OCI-M1 (cell line): ENCODE measurements at places on chromosomes 2 and 18.

DNA sequence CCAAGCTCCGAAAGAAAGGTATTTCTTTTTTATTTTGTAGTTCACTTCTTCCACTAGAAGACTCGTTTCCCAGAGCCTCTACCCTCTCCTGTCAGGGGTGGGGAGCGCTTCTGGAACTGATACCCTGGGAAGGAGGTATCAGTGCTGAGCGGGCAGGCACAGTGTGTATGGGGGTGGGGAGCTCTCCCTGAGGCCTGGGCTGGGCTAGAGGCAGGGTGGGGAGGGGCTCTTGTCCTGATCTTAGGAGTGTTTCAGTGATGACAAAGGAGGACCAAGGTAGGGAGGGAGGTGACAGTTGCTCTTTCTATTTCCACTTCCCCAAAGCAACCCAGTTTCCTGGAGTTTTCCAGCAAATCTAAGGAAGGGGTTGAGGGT lies 65.4 kb downstream of the ARHGAP25 start:
- no peak for DNase-seq

- peak; percentile 80 for DNase-seq
These were observed 14.1 kb upstream of the ZDBF2 start for GRCh38 chr2:206260188-206261012.

GRCh38 chr2:191670076-191670475 lies 7.9 kb upstream of the NABP1 start:
- DNase-seq = no peak

- DNase-seq = peak; percentile 23
These were observed 17.1 kb upstream of the MCM6 start for GRCh38 chr2:135893374-135893794.

DNA sequence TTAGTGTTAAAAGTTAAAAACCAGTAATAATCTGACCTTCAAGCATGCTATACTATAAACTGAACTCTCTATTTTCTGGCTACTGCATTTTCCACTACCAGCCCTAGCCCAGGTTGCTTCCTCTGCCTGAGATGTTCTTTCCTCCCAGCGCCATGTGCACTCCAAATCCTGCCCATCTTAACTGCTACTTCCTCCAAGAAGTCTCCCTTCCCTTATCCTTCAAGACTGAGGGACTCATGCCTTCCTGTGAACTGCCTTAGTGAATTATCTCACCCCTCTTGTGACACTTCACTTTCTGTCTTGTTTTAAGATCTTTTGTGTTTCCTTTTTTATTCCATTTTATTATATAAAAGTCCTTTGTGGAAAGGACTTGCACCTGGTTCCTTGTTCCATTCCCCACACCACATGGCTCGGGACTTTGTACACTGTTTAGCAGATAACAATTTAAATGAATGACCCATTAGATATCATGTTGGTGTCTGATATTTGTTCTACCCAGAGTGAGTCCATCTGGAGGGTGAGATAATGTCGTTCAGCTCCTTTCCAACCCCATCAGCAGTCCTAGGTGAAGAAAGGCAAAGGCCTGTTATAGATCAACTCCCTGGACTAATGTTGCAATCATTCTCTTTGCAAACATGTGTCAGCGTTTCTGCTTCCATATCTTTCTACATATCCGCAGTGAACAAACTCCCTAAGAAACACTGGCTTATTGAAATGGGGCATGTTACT lies 20.9 kb upstream of the AGFG1 start:
- DNase-seq = peak; percentile 96

DNA sequence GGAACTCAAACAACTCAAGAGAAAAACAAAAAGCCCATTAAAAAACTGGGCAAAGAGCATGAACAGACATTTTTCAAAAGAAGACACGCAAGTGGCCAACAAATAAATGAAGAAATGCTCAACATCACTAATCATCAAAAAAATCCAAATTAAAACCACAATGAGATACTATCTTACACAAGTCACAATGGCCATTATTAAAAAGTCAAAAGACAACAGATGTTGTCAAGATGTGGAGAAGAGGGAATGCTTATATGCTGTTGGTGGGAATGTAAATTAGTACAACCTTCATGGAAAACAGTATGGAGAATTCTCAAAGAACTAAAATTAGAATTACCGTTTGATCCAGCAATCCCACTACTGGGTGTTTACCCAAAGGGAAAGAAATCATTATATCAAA lies 15.1 kb downstream of the LMAN1 start:
- DNase-seq = no peak

DNA sequence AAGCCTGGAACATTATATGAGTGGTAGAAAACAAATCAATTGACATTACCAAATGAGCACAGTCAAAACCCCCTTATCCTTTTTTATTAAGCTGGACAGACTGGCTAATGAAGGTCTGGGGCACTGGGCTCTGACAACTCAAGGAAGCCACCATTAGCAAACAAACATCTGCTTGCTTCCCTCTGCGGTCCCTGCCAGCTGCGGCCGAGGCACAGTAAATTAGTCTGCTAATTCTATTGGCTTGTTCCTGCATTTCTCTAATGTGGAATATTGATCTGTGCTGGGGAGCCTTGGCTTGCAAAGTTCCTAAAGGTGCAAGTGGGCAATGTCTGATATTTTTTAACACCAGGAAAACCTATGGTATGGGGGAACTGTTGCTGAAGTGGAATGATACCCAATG lies 300.3 kb downstream of the MTX2 start:
- no peak for DNase-seq

DNA sequence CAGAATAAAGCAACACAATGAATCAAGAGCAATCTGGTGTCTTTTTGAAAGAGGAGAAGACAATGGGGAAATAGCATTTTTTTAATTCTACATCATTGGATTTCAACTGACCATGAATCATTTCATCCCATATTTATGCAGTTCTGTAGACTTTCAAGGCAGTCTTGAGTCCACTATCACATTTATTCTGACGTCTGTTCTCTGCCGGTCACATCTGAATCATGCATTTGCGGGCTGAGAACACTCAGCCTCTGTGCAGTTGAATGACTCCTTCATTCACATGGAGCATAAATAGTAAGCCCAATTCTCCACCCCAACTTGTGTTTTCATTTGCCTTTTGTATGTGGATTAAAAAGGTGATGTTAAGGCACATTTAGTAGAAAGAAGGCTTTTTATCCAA lies 128.2 kb downstream of the AKAIN1 start:
- no peak for DNase-seq

DNA sequence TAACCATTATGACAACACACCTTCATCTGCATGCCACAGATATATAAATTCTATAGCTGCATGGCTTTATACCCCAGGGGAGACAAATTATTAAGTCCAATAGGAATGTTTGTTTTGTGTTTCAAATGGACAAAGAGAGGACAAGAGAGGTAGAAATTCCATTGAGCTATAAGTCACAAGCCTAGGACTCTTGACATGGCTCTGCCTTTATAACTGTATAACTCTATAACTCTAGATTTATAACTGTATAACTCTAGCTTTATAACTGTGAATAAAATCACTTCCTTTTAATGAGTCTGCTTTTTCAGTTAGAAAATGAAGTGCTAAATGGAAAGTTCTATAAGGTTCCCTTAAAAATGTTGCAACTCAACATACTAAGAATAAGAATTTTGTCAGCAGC lies 106.4 kb downstream of the SCN9A start:
- no peak for DNase-seq

DNA sequence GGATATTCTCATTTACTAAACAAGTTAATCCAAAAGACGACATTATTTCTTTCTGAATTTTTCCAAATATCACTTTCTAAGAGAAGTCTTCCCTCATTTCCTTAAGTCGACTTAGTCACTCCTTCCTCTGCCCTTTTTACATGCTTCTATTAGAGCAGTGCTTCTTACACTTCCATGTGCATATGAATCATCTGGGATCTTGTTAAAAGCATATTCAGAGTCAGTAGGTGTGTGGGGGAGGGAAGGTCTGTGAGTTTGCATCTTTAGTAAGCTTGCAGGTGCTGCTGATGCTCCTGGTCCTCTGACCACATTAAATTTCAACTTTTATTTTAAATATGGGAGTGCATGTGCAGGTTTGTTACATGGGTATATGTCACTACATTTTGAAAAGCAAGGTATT lies 582.6 kb downstream of the NRXN1 start:
- no peak for DNase-seq

GRCh38 chr2:8216397-8216796 lies 465.5 kb upstream of the ID2 start:
- DNase-seq = no peak

DNA sequence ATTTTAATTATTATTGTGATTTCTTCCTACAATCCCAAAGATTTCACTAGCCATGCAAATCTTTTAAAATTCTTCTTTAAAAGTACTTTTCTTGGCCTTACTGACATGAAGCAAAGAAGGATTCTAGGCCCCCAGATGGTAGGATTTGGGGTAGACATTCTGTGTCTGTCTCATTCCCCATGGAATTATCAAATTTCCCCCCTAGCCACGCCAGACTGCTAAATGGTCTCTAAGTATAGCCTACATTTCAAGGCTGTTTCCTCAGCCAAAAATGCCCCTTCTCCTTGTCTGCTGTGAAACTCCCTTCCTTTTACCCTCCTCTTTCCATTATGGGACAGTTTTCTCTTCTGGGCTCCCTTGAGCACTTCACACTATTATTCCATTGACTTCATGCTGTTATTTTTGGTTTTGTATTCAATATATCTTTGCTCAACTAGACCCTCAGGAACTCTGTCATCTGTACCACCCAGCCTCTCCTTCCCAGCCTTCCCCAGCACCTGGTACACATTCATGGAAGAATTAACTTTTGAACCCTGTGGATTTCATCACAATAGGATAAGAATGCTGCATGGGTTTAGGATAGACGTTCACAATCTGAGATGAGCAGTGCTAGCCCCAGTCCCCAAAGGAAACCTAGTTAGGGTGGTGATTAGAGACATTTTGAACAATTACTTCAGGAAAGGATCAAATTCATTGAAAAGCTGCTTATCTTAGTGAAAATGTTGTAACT lies 21.5 kb upstream of the CYP1B1 start:
- no peak for DNase-seq

GRCh38 chr2:2320486-2321199 lies 10.4 kb downstream of the MYT1L start:
- no peak for DNase-seq

GRCh38 chr2:109013051-109013450 lies 24.0 kb upstream of the EDAR start:
- DNase-seq = no peak

DNA sequence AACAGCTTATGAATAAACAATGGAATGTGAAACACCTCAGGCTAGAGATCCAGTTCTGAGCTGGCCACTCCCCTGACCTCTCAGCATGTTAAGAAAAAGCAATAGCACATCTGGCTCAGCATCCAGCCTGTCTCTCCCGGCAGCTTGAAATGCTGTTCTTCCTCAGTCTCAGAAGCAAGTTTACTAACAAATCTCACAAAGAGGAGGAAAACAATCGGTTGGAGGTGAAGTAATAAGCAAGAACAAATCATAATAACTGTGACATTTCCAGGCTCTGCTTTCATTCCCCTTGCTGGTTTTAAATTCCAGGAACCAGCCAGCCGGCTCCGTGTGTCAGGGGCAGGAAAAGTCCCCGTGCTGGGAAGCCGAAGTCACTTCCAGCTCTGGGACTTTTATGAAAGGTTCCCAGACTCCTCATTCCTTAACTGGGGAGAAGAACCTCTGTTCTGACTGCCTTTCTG lies 133.9 kb upstream of the ARL4C start:
- no peak for DNase-seq

- DNase-seq = peak; percentile 23
These were observed 52.7 kb downstream of the ABCB11 start for GRCh38 chr2:168978461-168978861.

DNA sequence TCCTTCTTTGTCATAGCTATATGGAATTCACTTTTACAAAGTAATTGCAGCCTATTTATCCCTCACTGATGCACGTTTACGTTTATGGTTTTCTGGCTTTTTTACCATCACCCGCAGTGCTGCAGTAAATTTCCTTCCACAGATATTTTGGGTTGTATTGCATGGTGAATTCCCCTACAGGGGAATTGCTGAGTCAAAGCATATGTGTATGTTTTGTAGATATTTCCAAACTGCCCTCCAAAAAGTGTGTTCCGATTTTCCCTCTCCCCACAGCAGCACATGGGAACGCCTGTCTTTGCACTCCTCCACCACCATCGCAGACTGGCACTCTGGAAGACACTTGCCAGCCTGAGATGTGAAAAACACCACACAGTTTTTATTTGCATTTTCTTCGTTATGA lies 80.6 kb upstream of the UXS1 start:
- DNase-seq = no peak

- no peak for DNase-seq
These were observed 41.1 kb downstream of the STAT1 start for GRCh38 chr2:190972846-190973245.

DNA sequence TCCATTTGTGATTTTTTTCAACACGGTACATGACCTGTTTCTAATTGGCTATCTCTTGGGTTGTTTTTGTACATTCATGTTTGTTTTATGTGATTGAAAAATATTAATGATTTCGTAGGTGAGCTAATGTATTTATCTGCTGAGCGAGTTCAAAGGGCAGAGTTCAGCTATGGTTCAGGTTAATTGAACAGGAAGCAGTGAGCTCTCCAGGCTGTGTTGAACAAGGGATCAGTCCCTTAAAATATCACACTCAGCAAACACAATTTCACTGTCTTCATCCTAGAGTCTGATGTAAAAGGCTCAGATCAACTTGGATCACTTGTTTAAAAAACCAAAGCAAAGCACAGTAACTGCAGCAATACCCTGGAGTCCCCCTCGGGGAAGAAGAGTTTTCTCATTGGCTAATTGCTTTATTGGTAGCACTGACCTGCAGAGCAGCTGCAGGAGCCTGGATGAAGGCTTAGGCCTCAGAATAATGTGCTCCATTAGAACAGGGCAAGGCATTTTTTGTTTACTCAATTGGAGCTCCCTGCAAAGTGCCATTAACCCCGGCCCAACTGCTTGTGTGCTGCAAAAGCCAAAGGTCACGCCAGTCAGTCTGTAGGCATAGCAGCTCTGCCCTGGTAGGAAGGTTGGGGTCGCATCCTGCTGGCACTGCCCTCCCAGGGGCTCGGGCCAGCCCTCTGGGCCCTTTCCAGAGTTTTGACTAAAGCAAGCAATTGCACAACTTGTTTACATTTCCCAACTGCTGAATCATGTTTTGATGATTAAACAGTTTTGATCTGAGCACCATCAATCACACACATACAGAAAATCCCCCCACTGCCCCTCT lies 10.5 kb downstream of the ONECUT2 start:
- DNase-seq = no peak

DNA sequence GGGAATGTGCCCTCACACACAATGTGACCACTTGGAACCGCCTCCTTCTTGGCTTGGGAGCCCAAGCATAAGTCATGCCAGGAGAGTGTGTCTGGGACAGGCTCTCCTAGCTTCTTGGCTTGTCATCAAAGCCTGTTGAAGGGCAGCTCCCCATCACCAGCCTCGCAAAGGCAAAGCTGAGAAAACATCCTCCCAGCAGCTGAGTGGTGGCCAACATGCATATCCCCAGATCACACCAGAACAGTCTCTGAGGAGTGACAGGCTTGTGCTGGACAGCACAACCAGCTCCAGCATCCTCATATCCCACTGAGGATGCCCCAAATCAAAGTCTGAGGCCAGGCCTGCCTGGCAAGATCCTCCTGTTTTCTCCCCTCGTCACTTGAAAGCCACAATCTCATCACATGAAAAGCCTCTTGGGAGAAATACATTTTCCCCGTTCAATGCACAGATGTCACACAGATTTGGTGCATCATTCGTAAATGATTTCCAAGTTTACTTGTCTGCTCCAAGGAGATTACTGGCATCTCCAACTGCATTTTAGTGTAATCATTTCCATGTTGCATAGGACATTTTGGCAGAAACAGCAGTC lies 269.3 kb downstream of the TTC32 start:
- DNase-seq = no peak

GRCh38 chr2:55721596-55722215 lies 28.1 kb upstream of the PNPT1 start:
- DNase-seq = no peak

GRCh38 chr2:19750136-19750535 lies 151.6 kb downstream of the TTC32 start:
- no peak for DNase-seq
